ENCODE measurements at places on chromosomes 2 and 18.

GRCh38 chr2:222919841-222920526, 59.1 kb downstream of the ACSL3 start:
- no peak for DNase-seq

GRCh38 chr2:94762600-94762999, 108.6 kb upstream of the TEKT4 start:
- DNase-seq, result no peak

DNA sequence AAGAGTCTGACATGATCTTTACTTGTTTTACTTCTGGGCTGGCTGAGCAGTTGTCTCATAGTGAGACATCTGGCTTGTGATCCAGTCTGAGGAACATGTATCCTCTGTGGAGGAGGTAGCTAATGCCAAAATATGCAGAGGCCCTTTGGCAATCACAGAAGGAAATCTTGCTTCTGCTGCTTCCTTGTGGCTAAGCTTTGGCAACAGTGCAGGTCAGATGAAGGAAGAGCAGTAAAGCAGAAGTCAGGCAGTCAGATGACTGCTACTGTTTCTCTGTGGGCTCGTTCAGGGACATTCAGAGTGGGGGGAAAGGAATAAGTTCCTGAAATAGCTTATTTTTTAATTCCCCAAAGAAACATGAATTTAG, 22.3 kb downstream of the DOK1 start:
- no peak for DNase-seq

DNA sequence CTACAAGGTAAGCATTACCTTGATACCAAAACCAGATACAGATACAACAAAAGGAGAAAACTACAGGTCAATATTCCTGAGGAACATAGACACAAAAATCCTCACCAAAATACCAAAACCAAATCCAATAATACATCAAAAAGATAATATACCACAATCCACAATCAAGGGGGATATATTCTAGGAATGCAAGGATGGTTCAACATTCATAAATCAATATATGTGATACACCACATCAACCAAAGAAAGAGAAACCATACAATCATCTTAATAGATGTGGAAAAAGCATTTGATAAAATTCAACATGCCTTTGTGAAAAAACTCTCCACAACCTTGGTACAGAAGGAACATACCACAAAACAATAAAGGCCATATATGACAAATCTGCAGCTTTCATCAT, 28.4 kb downstream of the DNAH7 start:
- no peak for DNase-seq

DNA sequence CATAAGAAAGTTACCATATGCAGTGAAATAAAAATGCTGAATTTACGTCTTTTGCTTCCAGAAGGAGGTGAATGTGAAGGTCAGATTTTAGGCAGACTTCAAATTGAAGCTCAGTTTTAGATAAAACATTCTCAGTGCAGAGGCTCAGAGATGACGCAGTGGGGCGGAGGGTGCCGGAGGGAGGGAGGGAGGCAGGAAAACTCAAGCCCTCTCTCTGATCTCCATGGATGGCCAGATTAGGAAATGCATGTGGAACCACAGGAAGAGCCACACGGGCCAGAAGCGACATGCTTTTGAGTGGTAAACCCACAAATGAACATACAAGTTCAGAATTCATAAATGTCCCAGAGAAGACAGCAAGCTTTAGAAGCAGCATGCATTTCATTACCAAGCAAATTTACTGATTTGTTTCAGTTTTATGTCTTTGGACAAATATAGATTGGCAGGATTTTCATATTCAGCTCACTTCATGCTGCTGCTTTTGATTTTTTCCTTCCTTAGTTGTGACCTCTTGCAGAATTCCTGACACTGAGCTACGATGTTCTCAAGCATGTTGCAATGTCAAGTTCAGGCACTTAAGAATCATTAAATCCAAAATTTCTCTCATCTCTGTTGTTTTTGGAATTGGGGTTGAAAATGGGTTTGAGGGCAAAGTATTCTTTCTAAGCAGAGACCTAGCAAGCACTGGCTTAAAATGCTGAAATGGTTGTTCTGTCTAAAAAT, 29.7 kb upstream of the APCDD1 start:
- no peak for DNase-seq

DNA sequence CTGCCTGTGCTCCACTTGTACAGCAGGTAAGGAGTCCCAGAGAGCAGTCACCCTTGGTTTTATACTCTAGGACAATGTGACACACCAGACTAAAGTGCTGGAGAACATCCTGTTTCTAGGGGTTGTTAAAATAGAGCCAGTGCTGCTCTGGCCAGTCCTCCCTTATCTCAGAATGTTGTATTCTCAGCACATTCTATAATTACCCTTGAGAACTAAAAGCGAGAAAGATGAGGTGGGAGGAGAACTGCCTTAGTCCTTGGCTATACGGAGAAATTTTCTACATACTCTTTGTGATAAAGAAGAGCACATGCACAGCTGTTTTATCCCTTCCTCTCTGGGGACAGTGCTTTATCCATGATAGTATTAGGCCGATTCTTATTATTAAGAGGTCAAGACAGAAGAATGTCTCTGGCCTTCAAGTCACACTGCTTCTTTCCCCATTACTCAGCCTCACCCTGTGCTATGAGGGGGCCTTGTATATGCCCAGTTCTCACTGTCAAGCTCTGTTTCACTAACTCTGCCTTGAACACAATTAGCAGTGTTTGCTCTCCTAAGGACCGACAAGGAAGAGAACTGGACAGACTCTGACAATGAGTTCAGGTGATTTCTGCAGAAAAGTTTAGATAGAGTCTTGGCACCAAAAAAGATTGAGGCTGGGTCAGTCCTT, 385.8 kb downstream of the TRIB2 start:
- DNase-seq, result no peak

DNA sequence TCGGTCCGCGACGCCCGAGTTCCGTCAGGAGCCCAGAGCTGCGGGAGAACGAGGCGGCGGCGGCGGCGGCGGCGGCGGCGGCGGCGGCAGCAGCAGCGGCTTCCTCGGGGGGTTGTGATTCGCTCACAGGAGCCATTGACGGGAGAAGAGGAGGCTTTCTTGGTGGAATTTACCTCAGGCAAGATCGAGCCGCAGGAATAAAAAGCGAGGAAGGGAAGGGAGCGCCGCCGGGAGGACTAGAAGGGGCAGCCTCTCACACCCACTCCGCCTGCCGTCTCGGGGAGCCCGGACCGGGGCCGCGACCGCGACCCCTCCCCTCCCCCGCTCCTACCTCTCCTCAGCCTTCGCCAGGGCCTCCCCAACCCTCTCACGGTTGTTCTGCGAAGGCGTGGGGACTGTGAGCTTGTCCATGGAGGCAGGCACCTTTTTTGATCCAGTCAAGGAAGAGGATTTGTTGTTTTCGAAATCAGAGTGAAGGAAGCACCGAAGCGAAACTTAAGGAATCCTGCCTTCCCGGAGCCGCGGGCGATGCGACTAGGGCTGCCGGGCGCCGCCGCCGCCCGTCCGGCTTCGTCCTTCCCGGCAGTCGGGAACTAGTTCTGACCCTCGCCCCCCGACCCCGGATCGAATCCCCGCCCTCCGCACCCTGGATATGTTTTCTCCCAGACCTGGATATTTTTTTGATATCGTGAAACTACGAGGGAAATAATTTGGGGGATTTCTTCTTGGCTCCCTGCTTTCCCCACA, 506 bp downstream of the BMPR2 start:
- no peak for DNase-seq

- peak; percentile 28 for DNase-seq
Measured at GRCh38 chr2:219292616-219293015, 13.4 kb downstream of the DNAJB2 start.

- peak; percentile 55 for DNase-seq
Measured at GRCh38 chr18:51120809-51121596, 76.5 kb downstream of the MEX3C start.

- DNase-seq, result no peak
Measured at GRCh38 chr2:212882626-212883025, 268.8 kb downstream of the IKZF2 start.

DNA sequence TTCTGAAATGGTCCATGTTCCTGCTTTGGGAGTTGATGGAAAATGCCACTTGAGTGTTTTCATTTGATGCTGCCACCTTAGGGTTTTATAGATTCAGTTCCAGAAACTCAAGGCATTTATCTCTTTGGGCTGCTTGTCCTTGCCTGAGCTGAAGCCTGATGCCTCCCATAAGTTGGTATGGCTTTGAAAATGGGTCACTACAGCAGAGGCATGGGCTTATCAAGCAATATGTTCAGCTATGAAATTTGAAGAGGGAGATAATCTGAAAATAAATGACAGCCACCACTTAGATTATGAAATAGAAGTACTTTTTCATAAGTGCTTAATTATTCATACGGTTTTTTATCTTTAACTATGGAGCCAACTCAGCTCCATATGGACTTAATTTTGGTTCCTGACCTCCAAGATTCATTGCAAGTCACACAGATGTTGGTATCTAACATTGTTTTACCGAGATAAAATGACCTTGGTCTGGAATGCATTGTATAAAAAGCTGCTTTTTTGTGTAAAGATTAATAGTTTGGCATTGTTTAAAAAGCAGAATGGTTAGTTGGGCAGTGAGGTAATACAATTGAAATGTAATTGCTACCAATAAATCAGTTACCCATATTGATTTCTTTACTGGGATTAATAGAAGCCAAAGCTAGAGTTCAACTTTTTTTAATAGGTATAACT, 4.5 kb downstream of the SLC14A1 start:
- no peak for DNase-seq

DNA sequence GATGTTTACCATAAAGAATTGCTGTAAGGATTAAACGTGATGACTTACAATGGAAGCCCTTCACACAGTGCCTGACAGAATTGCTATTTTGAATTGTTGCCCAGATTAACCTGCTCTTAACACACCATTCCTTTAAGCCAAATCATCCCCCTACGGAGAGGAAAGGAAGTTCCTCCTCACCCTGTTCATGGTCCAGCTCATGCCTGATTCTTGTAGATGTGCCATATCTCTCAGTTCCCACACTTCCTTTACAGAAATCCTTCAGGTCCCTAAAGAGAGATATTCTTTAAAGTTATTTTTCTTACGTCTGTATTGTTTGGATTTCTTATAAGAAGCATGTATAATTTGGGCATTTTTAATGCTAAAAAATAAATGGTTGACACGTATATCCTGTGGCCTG, 127.5 kb upstream of the DAPL1 start:
- DNase-seq, result no peak

DNA sequence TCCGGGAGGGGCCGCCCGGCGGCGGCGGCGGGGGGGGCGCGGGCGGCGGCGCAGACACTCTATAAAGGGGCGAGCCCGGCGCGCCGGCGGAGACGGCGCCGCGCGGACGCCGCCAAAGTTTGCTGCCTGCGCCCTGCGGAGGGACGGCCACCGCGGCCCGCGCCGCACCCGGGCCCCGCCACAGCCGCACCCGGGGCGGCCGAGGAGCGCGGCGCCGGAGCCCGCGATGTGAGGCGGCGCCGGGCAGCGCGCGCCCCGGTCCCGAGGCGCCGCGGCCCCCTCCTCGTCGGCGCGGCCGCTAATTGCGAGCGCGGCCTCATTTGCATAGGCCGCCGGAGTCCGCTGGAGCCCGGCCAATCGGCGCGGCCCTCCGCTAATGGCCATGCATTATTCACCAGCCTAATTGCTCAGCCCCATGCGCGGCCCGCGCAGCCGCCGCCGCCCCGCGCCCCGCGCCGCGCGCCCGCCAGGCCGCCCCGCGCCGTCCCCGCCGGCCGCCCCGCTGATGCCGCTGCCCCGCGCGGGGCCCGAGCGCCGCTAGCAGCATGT, at the start of gene SALL3:
Gene SALL3, plus strand, starts transcription at position 89 of the 549 bp plus-strand sequence. Its CDS starts 457 bp downstream, at position 546.
- DNase-seq, result peak; percentile 91

GRCh38 chr2:24262421-24262970, 87.6 kb downstream of the FAM228A start:
- no peak for DNase-seq

- DNase-seq, result peak; percentile 20
Measured at GRCh38 chr2:216922175-216922780, 62.4 kb upstream of the TNP1 start.

DNA sequence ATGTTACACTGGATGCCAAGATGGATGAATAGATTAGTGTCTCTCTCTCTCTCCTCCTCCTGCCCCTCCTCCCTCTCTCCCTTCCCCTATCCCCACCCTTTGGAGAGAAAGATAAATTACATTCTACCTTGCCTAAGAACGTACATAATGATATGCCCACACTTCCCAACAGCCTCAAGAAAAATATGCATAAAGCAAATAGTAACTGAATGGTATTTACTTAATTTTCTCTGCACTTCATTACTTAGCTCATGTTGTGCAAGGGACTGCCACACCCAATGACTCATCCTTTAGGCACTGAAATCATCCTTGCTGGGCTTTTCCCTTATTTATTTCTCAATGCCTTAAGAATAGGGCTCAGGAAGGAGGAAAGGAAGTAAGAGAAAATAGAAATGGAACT, 137.3 kb upstream of the PID1 start:
- no peak for DNase-seq

DNA sequence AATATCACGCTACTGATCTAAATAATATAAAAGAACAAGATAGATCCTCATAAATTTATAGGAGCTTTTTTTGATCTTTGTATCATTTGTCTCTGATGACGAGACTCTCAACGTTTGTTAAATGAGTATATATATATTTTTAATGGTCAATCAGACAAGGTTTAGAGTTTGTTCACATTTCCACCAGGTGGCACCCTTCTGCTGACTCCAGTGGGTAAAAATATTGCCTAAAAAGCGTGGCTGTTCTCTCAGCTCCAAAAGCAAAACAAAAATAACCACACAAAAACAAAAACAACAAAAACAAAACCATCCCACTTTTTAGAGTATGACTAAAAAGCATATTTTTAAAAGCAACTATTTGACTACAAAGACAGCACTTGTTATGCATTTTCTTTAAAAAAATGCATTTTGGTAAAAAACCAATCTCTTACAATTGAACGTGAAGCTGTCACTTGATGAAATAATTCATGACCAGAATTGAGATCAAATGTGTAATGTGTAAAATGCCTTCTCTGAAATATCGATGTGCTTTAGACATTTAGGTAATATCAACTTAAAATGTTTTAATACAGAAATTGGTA, 723.2 kb downstream of the DPP10 start:
- DNase-seq, result no peak

GRCh38 chr2:201116959-201117734, 1.2 kb downstream of the CFLAR start:
- peak; percentile 63 for DNase-seq

DNA sequence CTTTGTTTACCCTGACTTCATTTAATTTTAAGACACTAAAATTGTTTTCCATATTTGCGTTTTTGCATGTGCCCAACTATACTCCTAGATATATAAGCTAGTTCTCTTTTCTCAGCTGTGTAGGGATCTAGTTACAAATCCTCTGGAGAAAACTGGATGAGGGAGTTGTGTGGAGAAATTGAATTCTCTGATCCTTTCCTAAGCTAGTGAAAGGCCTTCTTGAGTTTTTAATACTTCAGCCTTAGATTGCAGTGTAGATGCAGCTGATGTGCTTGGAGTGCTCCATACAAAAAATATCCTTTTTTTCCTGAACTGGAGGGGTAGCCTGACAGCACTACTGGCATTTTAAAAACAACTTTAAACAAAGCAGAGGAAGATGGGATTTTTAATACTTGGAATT, 8.6 kb upstream of the MTX2 start:
- DNase-seq, result no peak
